ENCODE measurements at places on chromosomes 6 and 20.
A peak's percentile ranks its signal among the peaks of the same experiment; 100 is the strongest.

- no peak for DNase-seq
Observed at GRCh38 chr6:53513519-53513966, 31.4 kb downstream of the GCLC start.

- no peak for DNase-seq
Observed at GRCh38 chr6:16712255-16712930, 48.9 kb downstream of the ATXN1 start.

GRCh38 chr6:45997875-45998506 lies 17.7 kb downstream of the CLIC5 start:
- no peak for DNase-seq

- no peak for DNase-seq
Observed at GRCh38 chr6:35969646-35970045, 48.7 kb upstream of the SRPK1 start.

DNA sequence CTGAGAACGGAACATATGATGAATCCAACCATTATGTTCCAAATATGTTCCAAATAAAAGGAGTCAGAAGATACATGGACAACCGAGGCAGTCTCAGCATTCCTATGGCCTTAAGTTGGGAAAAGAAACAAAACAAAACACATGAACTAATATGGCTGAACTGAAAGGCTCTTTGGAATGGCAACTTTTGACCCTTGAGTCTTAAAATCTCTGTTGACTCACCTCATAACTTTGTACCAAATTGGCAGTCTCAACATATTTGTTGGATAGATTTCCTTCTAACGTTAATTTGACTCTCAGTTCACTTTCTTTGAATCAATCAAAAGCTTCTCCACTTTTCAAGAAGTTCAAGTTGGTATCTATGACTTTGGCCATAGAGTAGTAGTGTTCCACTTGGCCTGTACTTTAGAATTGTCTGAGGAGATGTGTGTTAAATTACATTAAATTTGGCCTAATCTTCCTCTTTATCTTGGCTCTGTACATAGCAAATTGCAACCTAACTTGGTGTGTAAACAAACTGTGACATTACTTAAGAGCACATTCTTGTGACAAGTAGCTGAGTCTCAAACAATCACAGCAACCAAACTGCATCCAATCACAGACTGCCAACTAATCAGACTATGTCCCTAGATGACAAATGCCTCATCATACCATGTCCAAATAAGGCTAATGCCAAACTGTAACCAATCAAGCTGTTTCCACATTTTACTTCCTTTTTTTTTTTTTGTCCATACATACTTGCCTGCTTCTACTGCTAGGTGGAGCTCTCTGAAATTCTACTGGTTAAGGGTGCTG lies 208.8 kb downstream of the BMP2 start:
- DNase-seq: no peak

DNA sequence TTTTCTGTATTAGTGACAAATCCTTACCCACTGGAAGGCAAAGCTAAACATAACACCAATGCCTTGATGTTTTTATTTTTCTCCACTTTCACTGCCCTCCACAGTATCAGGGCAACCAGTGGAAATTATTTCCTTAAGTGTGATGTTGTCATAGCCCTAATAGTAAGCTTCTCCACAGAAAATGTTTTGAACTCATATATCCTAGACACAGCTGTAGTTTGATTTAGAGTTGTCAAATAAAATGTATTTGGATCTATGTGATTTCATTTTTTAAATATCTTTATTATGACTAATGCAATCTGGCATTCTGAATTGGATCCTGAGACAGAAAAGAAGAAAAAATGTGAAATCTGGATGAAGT lies 70.9 kb upstream of the UFL1 start:
- DNase-seq: no peak

GRCh38 chr6:170449835-170450753 lies 103.0 kb downstream of the PSMB1 start:
- DNase-seq: no peak

- DNase-seq: no peak
Observed at GRCh38 chr20:40978761-40979160, 49.9 kb upstream of the TOP1 start.

DNA sequence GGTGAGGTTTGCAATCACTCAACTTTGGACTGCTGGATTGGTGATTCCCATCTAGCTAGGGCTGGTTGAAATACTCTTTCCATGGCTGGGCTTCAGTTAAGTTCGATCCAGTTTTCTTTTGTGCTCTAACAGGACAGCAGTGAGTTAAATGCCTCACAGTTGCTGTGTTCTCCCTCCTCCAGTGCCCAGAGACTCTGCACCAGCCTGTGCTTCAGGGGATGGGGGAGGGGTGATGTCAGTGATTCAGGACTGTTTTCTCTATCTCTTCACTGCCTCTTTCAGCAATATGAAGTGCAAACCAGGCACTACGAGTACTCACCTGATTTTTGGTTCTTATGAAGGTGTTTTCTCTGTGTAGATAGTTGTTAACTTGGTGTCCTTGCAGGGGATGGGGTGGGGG lies 88.2 kb upstream of the FAM83B start:
- no peak for DNase-seq

DNA sequence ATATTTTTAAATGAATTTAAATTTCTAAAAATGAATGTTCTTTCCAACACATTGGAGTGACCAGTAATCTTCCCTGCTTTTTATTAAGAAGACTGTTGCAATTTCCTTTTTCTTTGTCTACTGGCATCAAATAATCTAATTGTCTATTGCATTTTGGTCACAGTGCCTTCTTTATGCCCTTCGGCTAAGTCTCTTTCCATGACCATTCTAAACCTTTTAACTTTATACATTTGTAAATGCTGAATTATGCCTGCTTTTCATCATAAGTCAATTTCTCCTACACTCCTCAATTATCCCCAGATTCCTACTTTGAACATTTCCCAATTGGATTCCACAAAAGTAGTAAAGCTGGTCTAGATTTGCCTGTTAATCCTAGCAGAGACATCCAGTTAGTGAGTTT lies 69.1 kb upstream of the HSF2 start:
- DNase-seq: no peak

GRCh38 chr20:20743511-20744169 lies 31.2 kb upstream of the RALGAPA2 start:
- no peak for DNase-seq

DNA sequence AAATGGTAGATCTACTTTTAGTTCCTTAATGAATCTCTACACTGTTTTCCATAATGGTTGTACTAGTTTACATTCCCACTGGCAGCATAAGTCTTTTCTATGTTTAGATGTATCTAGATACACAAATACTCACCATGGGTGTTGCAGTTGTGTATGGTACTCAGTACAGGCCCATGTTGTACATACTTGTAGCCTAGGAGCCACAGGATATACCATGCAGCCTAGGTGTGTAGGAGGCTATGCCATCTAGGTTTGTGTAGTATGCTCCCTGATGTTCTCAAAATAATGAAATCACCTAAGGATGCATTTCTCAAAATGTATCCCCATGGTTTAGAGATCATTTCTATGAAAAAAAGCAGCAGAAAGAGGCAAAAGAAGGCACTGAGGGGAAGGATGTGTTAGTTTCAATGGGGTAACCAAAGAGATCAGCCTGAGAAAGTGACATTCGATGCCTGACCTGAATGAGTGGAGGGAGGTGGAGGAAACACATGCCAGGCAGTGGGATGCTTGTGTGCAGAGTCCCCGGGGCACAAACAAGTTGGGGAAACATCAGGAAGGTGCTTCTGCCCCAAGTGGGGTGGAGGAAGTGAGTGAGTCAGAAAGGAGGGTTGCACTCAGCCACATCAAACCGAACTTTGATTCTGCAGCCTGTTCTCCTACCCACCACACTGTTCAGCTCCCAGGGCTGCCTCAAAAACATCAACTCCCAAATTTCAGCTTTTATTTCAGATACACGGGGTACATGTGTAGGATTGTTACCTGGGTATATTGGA lies 191.2 kb downstream of the ZNF217 start:
- peak; percentile 13 for DNase-seq

GRCh38 chr6:88921734-88922133 lies 41.7 kb downstream of the RNGTT start:
- no peak for DNase-seq

DNA sequence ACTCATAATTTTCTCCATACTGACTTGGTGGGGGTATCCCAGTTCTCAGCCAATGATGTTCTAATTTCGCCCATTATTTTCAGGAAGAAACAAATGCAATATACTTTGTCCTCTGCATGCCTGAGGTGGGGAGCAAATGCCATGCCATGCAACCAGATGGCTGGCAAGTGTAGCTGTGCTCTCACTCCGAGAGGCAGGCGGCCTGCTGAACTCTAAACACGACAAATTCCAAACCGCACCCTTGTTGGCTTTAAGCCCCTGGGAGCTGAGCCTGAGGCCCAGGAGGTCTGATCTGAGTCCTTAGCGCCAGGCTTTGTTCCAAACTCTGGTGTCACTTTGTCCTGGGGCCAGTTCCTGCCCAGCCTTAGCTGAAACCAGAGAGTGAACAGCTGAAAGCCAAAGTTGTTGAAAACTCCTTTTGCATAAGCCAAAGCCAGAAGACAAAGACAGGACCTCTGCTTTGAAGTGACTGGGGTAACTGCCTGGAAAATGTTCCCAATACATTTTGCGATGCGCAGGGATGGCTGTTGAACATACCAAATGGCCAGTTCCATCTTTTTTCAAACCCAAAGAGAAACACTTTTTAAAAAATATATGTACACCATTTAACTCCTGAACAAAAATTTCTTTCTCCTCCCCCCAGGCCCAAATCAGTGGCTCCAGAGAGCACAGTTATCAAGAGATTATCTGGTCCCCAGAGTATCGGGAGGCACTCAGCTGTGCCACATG lies 46.2 kb downstream of the TTI1 start:
- no peak for DNase-seq

- DNase-seq: no peak
Observed at GRCh38 chr6:87281426-87281825, 41.0 kb upstream of the SMIM8 start.

GRCh38 chr20:58330687-58331086 lies 21.2 kb downstream of the RAB22A start:
- no peak for DNase-seq

DNA sequence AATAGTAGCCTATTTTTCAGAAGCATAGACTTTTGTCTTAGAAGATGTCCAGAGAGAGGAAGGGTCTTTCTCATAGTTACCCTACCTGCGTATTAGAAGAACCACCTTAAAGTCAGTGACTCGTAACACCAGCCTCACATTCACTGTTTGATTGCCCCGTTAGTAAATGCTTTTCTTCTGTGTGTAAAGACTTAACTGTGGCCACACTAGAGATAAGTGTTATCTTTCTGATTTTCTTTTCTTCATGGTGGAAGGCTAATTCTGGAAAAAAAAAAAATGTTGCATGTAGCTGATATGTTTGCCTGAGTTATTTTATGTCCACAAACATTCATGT lies 83.9 kb downstream of the SAMD3 start:
- DNase-seq: no peak
